ENCODE measurements at places on chromosomes 6 and 20. TPM values are rescaled to one million over a fixed set of nuclear protein-coding genes. Genes with fewer than 3 reads are reported as not detected.

The FAM209B gene
- total RNA-seq = not detected

DNA sequence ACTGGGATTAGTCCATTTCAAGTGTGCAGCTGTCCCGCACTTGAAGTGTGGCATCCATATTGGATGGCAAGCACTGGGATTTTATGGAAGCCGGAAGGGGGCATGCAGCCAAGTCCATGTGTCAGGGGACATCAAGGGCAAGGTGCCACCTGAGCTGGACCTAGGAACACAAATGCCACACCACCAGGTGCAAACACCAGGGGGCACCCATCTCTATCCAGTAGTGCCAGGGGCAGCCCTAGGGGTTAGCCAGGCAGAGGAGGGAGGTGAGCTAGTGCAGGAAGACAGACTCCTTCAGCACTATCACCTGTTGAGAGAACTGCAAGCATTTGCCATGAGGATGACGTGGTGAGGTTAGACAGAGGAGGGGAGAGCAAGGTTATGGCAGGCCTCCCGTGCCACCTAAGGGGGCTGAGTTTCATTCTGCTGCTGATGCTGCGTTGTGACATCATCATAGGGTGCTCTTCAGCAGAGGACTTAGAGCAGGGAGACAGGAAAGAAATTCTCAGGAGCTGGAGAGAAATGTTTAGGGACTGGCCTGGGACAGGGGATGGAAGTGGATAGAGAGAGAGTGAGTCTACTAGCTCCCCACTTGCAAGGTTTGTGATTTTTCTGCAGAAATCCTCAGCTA, 192.6 kb upstream of the SLC24A3 start:
- peak; percentile 26 for DNase-seq
- H3K4me1 ChIP-seq = no peaks in the 10 kb centered on the region
- H3K27ac ChIP-seq = no peak overlapping the region

The NDRG3 gene
- 19.0 TPM for total RNA-seq

GRCh38 chr6:17530321-17530835, 69.7 kb upstream of the FAM8A1 start:
- H3K27ac ChIP-seq = no peak overlapping the region
- H3K36me3 ChIP-seq = peaks cover 48% of the 10 kb centered on the region
- DNase-seq = no peak
- H3K4me3 ChIP-seq = no peak overlapping the region
- H3K4me1 ChIP-seq = no peaks in the 10 kb centered on the region

DNA sequence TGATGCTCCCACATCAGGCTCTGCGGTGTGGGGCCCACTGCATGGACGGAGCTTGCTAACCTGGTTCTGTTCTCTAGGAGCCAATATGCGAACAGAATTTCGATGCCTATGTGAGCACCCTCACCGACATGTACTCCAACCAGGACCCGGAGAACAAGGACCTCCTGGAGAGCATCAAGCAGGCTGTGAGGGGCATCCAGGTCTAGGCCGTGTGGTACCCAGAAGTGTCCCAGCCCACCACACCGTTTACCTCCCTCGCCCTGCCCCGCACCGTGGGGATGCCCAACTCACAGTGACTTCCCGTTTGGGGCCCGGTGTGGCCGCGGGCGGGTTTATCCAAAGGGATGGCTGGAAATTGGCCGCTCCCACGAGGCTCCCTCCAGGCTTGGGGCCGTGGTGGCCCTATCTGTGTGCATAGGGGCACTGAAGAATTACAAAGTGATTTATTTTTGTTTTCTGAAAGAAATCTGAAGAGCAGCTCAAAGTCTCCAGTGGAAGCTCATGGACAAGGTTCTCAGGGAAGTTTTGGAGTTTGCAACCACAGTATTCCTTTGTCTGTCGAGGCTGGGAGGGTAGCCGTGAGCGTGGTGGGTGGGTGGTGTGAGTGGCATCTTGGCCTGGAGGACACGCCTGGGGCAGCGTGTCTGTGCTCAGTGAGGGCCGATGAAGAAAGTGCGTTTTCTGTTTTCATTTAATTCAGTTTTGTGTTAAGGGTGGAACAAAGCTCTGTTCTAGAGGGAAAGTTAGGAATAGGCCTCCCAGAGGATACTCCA, 15.1 kb upstream of the PCMTD2 start:
- DNase-seq = no peak
- no peaks in the 10 kb centered on the region for H3K4me1 ChIP-seq
- H3K36me3 ChIP-seq = no peaks in the 10 kb centered on the region
- H3K27ac ChIP-seq = no peak overlapping the region

The SPATS1 gene
- total RNA-seq = not detected

The PNPLA1 gene
- total RNA-seq = not detected

The CST4 gene
- not detected for total RNA-seq

DNA sequence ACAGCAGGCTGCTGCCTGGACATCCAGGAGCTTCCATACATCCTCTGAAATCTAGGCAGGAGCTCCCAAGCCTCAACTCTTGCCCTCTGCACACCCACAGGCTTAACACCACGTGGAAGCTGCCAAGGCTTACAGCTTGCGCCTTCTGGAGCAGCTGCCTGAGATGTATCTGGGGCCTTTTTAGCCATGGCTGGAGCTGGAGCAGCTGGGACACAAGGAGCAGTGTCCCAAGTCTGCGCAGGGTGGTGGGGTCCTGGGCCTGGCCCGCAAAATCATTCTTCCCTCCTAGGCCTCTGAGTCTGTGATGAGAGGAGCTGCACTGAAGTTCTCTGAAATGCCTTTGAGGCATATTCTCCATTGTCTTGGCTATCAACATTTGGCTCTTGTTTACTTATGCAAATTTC, 255.0 kb downstream of the DLL1 start:
- no peak for DNase-seq
- H3K4me3 ChIP-seq = no peak overlapping the region
- H3K27me3 ChIP-seq = no peaks in the 10 kb centered on the region
- no peaks in the 10 kb centered on the region for H3K4me1 ChIP-seq
- H3K36me3 ChIP-seq = no peaks in the 10 kb centered on the region

DNA sequence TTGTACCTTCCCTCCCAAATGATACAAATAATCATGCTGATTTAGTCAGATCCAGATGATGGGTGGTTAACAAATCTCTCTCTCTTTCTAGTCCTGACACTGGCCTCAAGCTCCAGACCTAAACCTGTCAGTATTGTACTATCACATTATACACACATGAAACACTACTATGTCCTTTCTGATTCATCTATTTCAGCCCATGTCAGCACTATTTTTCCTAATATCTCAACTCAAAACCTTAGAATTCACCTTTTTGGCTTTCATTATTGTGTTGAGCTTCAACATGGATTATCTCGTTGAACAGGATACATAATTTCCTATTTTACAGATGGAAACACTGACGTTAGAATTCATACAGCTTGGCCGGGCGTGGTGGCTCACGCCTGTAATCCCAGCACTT, 3.5 kb downstream of the PIGU start:
- no peaks in the 10 kb centered on the region for H3K27me3 ChIP-seq
- no peak overlapping the region for H3K4me3 ChIP-seq
- H3K27ac ChIP-seq = no peak overlapping the region
- DNase-seq = no peak
- H3K4me1 ChIP-seq = peaks cover 3% of the 10 kb centered on the region
- no peaks in the 10 kb centered on the region for H3K36me3 ChIP-seq

GRCh38 chr6:66198062-66198624, 491.1 kb upstream of the EYS start:
- no peaks in the 10 kb centered on the region for H3K27me3 ChIP-seq
- DNase-seq = no peak
- H3K4me3 ChIP-seq = no peak overlapping the region
- no peak overlapping the region for H3K27ac ChIP-seq
- no peaks in the 10 kb centered on the region for H3K36me3 ChIP-seq
- no peaks in the 10 kb centered on the region for H3K4me1 ChIP-seq

GRCh38 chr6:142914937-142915697, 29.9 kb downstream of the HIVEP2 start:
- no peaks in the 10 kb centered on the region for H3K27me3 ChIP-seq
- peaks cover 9% of the 10 kb centered on the region for H3K4me1 ChIP-seq
- no peak overlapping the region for H3K4me3 ChIP-seq
- H3K36me3 ChIP-seq = no peaks in the 10 kb centered on the region

DNA sequence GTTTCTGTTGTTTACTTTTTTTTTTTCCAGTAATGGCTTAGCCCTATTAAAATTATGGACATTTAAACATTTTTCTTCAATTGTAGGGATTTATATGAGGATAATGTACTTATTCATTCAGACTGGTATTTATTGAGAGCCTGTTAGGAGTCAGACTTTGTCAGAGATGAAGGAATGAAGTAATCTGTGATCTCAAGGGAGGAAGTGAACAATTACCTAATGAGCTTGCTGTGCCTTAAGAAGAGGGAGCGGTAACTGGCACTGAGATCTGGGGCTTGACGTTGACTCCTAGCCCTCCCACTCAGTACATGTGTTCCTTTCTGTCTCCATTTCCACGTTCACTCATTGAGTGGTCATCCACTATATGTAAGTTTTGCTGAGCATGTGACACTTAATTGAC, 12.6 kb downstream of the AFDN start:
- no peaks in the 10 kb centered on the region for H3K36me3 ChIP-seq
- no peaks in the 10 kb centered on the region for H3K27me3 ChIP-seq
- H3K4me1 ChIP-seq = peaks cover 40% of the 10 kb centered on the region
- DNase-seq = no peak
- no peak overlapping the region for H3K4me3 ChIP-seq
- H3K27ac ChIP-seq = no peak overlapping the region

DNA sequence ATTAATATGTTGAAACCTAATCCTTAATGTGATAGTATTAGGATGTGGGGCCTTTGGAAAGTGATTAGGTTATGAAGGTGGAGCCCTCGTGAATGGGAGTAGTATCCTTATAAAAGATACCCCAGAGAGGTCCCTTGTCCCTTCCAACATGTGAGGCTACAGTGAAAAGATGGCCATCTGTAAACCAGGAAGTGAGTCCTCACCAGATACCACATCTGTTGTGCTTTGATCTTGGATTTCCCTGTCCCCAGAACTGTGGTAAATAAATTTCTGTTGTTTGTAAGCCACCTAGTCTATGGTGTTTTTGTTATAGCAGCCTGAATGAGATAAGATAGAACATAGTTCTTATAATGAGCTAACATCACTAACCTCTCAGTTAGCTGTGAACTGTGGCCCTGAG, 16.6 kb upstream of the CALHM6 start:
- no peak overlapping the region for H3K4me3 ChIP-seq
- H3K4me1 ChIP-seq = peaks cover 48% of the 10 kb centered on the region
- H3K27ac ChIP-seq = no peak overlapping the region
- no peaks in the 10 kb centered on the region for H3K27me3 ChIP-seq
- H3K36me3 ChIP-seq = no peaks in the 10 kb centered on the region

The PRPH2 gene
- total RNA-seq = not detected

DNA sequence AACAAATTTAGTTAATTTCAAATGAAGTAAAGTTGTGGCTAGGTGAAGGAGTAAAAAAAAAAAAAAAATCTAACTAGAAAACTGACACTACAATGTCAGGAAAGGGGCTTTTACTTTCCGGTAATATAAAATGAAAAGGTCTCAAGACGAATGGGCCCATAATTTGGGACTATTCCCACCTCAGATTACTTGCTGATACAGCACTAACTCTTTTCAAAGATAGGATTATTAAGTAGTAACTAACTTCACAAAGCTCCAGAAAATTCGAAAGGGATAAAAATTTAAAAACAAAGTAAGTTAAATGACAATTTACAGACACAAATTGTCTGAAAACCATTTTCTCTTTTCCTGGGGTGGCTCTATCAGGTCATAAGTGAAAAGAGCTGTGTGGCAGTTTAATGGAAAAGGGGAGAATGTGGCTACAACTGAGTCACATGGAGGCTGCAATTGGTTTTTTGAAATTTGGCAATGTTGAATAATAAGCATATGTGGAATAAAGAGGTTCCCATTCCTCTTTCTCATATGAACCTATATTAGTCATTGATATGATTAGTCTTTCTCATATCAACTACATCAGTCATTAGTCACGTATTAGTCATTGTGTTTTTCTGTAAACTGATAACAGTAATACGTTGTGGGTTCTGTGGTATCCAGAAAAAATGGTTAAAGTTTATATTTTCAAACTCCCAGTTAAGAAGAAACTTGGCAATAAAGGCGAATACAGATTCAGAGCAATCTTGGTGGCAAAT, 78.0 kb downstream of the RWDD2A start:
- H3K4me3 ChIP-seq = no peak overlapping the region
- H3K27me3 ChIP-seq = no peaks in the 10 kb centered on the region
- no peak overlapping the region for H3K27ac ChIP-seq

GRCh38 chr6:10838794-10839333, 525 bp upstream of the MAK start:
- H3K4me1 ChIP-seq = peaks cover 8% of the 10 kb centered on the region
- peak overlapping the region; percentile 40 for H3K4me3 ChIP-seq
- DNase-seq = no peak
- H3K36me3 ChIP-seq = no peaks in the 10 kb centered on the region

- no peaks in the 10 kb centered on the region for H3K36me3 ChIP-seq
- no peaks in the 10 kb centered on the region for H3K27me3 ChIP-seq
- no peaks in the 10 kb centered on the region for H3K4me1 ChIP-seq
- no peak overlapping the region for H3K27ac ChIP-seq
- no peak for DNase-seq
- H3K4me3 ChIP-seq = no peak overlapping the region
These were observed 162.5 kb downstream of the CD83 start for GRCh38 chr6:14280006-14280510.

- peak overlapping the region; percentile 50 for H3K27ac ChIP-seq
- H3K36me3 ChIP-seq = no peaks in the 10 kb centered on the region
- no peak for DNase-seq
These were observed 34.3 kb downstream of the SLC22A23 start for GRCh38 chr6:3422435-3423070.

DNA sequence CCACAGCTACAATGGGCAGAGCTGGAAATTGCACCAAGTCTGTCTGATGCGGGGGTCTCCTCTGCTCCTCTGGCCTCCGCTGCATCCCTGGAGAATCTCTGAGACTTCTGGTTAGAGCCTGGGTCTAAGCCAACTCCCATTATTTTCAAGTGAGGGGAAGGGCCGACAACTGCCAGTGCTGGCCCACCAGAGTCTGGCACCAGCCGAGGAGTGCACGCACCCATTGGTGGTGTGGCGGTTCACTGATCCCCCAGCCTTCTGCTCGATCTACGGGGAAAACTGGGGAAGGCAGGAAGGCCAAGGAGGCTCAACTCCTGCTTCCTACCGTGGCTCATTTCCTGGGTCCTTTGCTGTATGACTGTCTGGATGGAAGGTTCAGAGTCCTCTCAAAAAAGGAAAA, 6.2 kb downstream of the NQO2 start:
- H3K36me3 ChIP-seq = peaks cover 32% of the 10 kb centered on the region
- no peak for DNase-seq
- no peaks in the 10 kb centered on the region for H3K27me3 ChIP-seq
- H3K4me1 ChIP-seq = peaks cover 9% of the 10 kb centered on the region

GRCh38 chr6:89252907-89253306, 35.7 kb upstream of the GABRR1 start:
- DNase-seq = no peak
- H3K4me3 ChIP-seq = no peak overlapping the region
- H3K27ac ChIP-seq = no peak overlapping the region
- H3K27me3 ChIP-seq = no peaks in the 10 kb centered on the region
- H3K4me1 ChIP-seq = no peaks in the 10 kb centered on the region

The BEND3 gene
- total RNA-seq = 4.5 TPM
